ENCODE measurements at places on chromosomes 4 and X.

- DNase-seq = no peak
Measured at GRCh38 chr4:181592221-181592745, 650.9 kb upstream of the TENM3 start.

GRCh38 chrX:54640736-54641135 lies 110.7 kb downstream of the GNL3L start:
- no peak for DNase-seq

GRCh38 chr4:111562826-111563225 lies 582.4 kb upstream of the FAM241A start:
- no peak for DNase-seq

DNA sequence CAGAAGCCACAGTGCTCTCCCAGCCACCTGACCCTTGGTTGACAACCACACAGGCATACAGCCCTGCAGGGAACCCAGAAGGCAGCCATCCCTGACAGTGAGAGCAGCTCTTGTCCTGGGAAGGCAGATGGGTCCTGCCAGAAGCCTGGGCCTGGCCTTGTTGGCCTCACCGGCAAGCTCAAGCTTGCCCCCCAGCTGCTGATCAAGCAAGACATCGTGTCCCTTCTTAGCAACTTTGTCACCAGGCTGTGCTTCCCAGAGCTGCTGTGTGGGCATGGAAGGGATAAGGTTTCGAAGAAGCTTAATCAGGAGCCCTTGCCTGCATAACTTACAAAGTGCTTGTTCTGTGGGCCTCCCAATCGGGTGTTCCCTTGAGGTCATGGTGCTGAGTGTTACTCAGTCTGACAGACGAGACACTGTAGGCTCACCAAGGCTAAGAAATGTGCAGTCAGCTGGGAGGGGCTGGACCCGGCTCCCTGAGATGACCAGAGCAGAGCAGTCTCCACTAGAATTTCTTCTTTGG lies 6.8 kb upstream of the ABLIM2 start:
- DNase-seq = no peak

- no peak for DNase-seq
Measured at GRCh38 chrX:9339603-9340491, 125.0 kb upstream of the TBL1X start.

GRCh38 chr4:67456577-67457196 lies 88.6 kb downstream of the CENPC start:
- no peak for DNase-seq

Data from SK-N-DZ (cell line).